CMK (cell line): ENCODE measurements at places on chromosomes 1 and 21.

- DNase-seq, result no peak
These were observed 178.6 kb downstream of the SLC45A1 start for GRCh38 chr1:8496473-8496872.

DNA sequence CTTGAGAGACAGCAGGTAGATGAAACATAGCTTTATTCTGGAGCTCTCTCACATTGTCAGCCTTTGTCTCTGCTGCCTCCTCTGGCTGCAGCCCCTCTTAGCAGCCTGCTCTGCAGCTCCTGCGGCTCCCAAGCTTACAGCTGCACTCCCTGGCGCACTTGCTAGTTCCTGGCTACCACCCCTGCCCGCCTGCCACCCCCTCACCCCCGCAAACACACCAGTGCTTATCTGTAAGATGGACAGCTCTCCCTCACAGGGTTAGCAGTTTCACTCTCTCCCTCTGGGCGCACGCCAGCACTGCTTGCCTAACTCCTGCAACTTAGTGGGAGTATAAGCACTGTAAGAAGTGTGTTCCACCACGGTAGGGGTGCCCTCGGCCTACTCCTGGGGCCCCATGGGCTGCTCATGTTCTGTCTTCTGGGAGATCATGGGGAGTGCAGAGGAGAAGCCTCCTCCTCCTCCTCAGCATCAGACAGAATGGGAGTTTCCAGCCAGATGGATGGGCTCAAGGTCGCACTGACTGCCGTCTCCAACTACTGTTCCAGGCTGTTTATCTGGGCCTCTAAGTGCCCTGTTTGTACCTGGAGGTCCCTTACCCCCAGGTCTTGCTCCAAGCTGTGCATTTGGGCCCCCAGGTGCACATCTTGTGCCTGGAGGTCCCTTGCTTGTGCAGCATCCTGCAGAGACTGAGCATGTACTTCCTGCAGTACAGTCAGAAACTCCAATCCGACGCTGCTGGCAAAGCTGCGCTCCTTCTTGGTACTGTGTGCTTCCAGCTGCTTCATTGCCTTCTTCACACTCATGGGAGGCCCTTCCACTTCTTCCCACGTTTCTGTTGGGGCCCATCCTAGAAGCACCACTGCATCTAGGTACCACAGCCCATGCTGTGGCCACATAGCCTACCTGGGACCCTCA is 1388.1 kb downstream of the AMY1C start:
- no peak for DNase-seq

DNA sequence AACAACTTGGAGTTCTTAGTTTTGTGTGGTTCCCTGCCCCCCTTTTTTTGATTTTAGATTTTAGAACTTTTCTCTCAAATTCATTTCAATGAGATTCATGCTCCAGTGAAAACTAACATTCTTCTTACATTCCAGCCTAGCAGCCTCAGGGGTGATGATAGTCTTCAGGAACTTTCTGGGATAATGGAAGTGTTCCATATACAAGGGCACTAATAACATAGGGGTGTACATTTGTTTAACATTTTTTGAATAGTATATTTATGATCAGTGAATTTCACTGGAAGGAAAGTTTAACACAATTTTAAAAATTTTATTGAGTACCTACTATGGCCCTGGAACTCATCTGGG is 61.4 kb upstream of the ZNF648 start:
- DNase-seq, result no peak

DNA sequence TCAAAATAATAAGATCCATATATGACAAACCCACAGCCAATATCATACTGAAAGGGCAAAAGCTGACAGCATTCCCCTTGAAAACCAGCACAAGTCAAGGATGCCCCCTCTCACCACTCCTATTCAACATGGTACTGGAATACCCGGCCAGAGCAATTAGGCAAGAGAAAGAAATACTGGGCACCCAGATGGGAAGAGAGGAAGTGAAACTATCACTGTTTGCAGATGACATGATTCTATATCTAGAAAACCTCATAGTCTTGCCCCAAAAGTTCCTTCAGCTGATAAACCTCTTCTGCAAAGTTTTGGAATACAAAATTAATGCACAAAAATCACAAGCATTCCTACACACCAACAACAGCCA is 442.7 kb downstream of the PTBP2 start:
- no peak for DNase-seq

DNA sequence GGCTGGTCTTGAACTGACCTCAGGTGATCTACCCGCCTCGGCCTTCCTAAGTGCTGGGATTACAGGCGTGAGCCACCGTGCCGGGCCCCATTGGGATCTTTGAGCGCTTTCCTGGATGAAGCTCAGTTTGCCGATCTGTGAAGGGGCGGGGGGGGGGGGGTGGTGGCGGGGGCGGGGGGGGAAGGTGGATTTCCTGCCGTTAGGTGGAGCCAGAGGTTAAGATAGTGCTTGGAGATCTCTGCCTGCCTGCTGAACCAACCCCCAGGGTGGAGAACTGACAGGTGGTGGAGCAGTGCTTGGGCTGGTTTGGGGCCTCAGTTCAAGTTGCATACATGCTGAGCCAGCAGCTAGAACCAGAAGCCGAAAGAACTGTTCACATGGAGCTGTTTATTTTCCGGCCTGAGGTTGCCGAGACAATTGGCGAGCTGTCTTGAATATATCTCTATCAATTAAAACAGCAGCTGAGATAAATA is 1.7 kb downstream of the TMCC2 start:
- peak; percentile 57 for DNase-seq

DNA sequence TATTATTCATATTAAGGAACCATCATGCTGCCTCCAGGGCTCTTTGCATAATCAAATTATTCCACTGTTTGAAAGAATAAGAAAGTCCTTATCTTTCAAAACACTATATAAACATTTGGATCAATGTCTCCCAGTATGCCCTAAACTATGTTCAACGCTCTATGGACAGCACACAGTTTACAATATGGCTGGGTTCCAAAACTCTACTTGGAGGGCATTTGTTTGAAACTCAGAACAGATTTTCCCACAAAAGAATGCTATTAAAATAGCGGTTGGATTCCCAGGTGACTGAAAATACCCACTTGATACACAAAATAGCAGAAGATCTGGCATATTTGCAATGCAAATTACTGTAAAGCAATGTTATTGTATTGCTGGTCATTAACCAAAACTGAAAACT is 3.2 kb downstream of the HAO2 start:
- DNase-seq, result no peak

GRCh38 chr1:98045211-98045766 is 124.5 kb upstream of the DPYD start:
- DNase-seq, result no peak
